ENCODE measurements at places on chromosomes 4 and X.

GRCh38 chrX:26219351-26219750, 3.4 kb downstream of the MAGEB5 start:
- no peak for DNase-seq

- DNase-seq, result no peak
Measured at GRCh38 chrX:141945426-141945825, 41.7 kb downstream of the MAGEC1 start.

DNA sequence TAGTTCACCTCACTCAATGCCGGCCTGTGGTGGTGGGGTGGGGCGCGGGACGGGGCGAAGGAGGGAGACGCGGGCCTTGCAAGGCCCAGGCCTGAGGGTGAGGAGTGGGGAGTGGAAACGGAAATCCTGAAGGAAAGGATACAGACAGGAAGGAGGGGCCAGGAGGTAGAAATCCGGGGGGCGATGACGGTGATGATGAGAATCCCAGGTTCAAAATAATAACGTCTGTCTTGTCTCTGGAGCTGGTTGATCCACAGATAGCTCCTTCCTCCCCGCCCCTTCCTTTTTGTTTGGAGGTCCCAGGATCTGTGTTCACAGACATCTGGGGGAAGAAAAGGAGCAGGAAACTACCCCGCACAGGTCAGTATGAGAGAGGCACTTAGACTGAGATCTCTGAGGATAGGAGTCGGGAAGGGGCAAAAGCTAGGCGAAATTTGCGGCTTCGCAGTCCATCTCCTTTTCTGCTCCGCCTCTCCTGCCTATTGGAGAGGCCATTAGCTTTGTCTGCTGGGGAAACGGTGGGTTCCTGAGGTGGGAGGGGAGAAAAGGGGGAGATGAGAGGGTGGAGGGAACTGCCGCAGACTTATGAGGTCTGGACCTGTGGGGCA, 746 bp downstream of the TCEAL7 start:
- DNase-seq, result no peak

- DNase-seq, result no peak
Measured at GRCh38 chr4:69116645-69117321, 20.5 kb downstream of the UGT2B7 start.
